DMS53 (cell line): ENCODE measurements at places on chromosomes 6 and 20.

- DNase-seq: peak; percentile 74
These were observed 47.5 kb downstream of the DSTN start for GRCh38 chr20:17617212-17617867.

- DNase-seq: no peak
These were observed 4.6 kb downstream of the VARS2 start for GRCh38 chr6:30918670-30919069.

GRCh38 chr20:20546402-20546801 lies 166.0 kb downstream of the RALGAPA2 start:
- peak; percentile 89 for DNase-seq

- no peak for DNase-seq
These were observed 117.6 kb downstream of the EPB41L2 start for GRCh38 chr6:130945401-130945919.

GRCh38 chr20:63574829-63575743 lies 1.0 kb upstream of the HELZ2 start:
- no peak for DNase-seq

DNA sequence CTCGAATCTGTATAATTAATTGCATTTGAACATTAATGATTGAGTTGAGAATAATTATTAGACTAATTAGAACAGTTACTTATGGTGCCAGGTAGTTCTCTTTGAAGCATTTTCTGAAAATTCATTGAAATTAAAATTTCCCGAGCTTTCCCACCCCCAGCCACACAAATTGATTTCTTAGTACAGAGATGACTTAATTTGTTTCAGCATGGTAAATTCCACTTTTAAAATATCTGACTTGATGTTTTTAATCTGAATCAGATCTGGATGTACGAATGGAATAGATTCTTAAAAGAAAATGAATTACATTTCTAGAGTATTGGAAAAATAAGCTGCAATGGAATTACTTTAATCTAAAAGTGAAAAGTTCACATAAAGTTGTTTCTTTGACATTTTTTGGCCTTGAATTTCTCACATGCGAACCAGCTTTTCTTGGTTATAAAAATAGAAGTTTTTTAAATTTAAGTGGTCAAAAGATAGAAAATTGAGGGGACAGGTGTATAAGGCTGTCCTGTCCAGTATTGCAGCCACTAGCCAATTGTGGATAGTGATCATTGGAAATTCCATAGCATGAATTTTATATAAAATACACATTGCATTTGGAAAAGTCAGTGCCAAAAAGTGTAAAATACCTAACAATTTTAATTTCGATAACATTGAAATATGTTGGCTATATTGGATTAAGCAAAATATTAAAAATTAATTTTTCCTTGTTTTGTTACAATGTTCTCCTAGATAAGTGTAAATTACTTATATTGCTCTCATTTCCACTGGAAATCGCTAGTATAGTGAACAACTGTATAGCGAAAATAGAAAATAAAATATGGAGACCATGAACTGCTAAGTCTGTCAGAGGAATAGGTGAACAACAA lies 102.9 kb downstream of the OR2B2 start:
- DNase-seq: no peak

DNA sequence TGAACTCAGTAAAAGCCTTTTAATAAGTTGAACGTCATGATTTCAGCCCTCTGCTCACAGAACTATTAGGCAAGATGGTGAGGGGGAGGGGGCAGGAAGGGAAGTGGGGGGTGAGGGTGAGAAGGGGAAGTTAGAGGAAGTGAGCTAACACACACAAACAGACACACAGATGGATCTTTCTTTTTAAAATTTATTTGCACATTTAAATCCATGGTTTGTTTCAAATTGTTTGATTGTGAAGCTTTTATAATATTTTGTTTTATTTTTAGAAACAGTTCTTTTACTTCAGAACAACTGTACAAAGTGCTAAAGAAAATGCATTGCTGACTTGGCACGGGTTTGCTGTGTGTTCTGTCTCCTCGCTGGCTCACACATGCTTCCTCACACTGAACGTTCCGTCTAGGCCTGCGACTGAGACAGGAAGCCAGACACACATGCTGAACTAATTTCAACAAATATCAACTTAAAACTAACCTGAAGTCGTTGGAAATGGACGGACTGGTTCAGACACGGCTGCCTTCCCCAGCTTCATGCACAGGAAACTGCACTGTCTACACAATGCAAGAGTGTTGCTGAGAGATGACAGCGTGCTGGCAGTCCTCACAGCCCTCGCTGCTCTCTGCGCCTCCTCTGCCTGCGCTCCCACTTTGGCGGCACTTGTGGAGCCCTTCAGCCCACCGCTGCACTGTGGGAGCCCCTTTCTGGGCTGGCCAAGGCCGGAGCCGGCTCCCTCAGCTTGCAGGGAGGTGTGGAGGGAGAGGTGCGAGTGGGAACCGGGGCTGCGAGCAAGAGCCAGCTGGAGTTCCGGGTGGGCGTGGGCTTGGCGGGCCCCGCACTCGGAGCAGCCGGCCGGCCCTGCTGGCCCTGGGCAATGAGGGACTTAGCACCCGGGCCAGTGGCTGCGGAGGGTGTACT lies 8.1 kb upstream of the ZBP1 start:
- no peak for DNase-seq

GRCh38 chr6:57123111-57123510 lies 33.1 kb downstream of the ZNF451 start:
- no peak for DNase-seq

- DNase-seq: no peak
These were observed 312.3 kb downstream of the HAO1 start for GRCh38 chr20:7627734-7628663.

DNA sequence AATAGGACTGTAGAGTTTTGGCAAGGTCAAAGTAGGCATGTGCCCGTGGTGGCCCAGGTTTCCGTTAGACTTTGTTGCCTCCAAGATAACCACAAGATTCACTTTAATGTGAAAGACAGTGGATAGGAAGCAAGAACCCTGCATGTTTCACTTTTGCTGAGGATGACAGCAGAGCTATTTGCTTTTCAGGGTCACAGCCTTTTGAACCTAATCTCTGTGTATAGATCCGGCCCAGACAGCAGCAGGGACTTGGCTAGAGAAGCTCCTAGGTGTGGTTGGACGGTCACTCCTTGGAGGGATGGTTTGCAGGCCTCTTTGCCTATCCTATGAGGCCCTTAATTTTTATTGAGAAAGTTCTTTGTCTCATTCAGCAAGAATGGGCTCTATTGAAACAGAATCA lies 538.8 kb downstream of the HACE1 start:
- DNase-seq: no peak

GRCh38 chr6:153167061-153167891 lies 36.2 kb upstream of the RGS17 start:
- peak; percentile 73 for DNase-seq

DNA sequence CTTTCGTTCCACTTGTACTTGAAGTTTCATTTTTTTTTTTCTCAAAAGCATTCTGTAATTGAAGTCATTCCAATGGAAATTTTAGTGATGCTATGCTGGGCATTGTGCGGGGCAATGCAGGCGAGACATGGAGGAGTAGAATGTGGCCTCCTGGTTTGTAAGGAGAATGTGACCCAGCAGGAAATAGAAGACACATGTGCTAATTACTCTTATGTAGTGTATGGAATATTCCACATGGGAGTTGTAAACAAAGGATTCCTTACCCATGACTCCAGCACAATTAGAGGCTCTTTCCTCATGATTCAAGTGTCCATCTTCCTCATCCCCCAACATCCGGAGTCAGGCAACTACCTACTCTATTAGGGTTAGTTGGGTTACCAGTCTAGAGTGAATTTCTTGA lies 14.9 kb upstream of the RFPL4B start:
- DNase-seq: no peak

- DNase-seq: no peak
These were observed 104.9 kb downstream of the RPS12 start for GRCh38 chr6:132919045-132919860.

GRCh38 chr20:3919352-3919751 lies 30.2 kb downstream of the PANK2 start:
- no peak for DNase-seq

GRCh38 chr6:14110001-14110818 lies 7.4 kb upstream of the CD83 start:
- DNase-seq: no peak

GRCh38 chr6:118146584-118146983 lies 239.5 kb downstream of the SLC35F1 start:
- no peak for DNase-seq

DNA sequence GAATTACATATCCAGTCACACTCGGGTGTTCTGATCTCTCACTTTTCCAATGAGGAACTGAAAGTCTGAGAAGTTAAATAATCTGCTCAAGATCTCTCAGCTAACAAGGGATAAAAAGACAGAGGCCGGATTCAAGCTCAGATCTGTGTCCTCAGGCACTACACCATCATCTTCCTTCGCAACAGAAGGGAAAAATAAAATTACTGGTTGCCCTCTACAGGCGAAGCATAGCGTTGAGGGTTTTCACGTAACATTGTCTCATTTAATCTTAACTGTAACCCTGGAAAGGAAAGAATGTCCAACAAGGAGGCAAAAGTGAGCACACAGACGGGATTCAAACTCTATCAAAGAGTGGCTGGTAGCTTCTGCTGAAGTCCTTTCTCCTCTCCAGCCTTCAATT lies 67.8 kb upstream of the ANKEF1 start:
- DNase-seq: peak; percentile 27

DNA sequence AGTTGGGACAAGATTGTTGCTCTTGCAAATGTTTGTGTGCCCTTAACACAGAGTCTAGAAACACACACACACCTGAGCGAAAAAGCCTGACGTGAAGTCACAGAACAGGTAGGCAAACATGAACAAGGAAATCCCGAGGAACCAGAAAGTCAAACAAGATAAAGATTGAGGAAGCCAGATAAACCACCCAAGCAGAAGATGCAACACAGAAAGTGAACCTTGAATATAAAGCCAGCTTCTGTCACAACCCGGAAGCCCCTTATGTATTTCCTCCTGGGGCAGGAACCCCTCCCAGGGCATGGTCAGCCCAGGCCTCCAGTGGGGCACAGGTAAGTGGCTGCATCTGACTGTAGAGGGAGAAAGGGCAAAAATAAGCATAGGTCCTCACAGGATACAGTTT lies 158.2 kb upstream of the SUPT3H start:
- no peak for DNase-seq

GRCh38 chr6:170096191-170096802 lies 194.6 kb downstream of the DLL1 start:
- DNase-seq: no peak

DNA sequence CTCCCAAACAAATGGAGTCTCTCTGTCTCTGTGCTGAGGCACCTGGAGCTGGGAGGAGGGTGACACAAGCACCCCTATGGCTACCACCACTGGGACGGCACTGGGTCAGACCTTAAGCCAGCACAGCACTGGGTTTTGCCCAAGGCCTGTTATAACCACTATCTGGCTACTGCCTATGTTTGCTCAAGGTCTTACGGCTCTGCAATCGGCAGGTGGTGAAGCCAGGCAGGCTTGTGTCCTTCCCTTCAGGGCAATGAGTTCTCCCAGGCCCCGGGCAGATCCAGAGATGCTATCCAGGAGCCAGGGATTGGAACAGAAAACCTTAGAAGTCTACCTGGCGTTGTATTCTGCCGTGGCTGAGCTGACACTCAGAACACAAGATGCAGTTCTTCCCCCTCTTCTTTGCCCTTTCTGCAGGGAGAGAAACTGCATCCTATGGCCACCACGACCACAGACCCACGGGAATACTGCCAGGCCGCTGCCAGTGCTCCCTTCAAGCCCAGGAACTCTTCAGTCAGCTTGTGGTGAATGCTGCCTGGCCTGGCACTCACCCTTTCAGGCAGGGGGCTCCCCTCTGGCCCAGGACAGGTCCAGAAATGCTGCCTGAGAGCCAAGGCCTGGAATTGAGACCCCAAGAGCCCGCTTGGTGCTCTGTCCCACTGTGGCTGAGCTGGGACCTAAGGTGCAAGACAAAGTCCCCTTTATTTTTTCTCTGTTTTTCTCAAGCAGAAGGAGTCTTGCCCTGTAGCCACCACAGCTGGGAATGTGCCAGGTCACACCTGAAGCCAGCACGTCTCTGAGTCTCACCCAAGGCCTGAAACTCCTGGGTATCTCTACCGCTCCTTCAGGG lies 67.0 kb upstream of the FRMD1 start:
- peak; percentile 72 for DNase-seq

DNA sequence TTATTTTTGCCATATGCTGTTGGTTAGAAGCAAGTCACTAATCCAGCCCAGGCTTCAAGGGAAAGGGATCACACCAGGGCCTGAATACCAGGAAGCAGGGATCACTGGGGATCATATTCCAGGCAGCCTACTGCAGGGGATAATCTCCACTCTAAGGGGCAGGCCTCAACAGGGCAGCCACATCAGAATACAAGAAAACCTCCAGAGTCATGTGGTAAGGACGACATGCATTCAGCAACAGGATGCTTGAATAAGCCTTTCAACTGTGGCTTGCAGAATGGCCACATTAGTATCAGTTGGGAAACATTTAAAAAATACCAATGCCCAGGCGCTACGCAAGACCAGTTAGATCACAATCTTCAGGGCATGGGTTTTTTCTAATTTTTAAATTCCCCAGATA lies 109.1 kb downstream of the LY86 start:
- no peak for DNase-seq

- no peak for DNase-seq
These were observed 28.2 kb downstream of the ESF1 start for GRCh38 chr20:13756551-13756950.

DNA sequence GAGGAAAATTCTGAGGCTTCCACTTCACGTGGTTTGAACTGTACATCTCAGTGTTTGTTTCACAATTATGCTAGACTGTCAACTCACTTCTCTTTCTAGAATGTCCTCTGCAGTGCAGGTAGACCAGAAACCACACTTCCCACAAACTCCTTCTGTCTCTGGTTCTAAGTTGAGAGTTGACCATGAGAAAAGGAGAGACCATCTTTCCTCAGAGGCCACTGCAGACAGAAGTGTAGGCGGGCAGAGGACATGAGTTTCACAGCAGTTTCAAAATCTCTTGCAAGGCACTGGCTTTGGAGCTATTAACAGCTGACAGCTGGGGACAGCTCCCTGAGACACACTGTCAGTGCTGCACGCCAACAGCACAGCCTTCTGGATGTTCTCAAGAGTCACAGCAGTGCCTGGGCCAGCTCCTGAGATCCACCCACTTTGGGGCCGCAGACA lies 55.4 kb upstream of the MOXD1 start:
- no peak for DNase-seq
